Neural progenitor cell (in vitro differentiated cells): ENCODE measurements at places on chromosomes 1 and 21. TPM values are rescaled to one million over a fixed set of nuclear protein-coding genes. Genes with fewer than 3 reads are reported as not detected.
A peak's percentile ranks its signal among the peaks of the same experiment; 100 is the strongest.

DNA sequence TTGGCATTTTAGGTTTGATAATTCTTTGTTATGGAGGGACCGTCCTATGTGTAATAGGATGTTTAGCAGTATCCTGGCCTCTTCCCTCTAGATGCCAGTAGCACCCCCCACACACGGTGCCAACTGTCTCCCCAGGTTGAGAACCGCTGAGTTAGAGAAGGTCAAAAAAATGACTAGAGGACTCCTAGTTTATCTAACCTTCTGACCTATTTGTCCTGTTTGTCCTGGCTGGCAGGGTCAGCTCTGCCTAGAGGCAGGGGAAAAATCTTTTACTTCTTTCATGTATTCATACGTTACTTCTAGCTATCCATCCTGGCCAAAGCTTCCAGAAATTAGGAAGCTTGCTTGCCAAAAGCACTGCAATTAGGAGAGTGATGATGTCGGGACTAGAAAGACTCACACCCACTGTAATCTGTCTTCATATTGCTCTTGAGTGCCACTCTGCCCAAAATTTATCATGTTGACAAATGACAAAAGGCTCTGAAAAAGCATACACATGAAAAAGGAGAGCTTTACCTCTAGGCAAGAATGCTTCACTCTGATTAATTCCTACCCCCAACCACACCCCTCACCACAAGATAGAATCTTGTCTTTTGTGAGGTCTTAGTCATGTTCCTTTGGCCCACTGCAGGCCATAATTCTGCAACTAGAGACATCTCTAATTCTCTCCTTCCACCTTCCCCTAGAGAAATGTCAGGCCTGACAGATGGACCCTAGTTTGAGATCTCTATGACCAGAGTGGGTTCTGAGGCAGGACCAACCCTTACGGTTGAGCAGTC, 14.4 kb upstream of the AKR1A1 start:
- DNase-seq, result no peak

DNA sequence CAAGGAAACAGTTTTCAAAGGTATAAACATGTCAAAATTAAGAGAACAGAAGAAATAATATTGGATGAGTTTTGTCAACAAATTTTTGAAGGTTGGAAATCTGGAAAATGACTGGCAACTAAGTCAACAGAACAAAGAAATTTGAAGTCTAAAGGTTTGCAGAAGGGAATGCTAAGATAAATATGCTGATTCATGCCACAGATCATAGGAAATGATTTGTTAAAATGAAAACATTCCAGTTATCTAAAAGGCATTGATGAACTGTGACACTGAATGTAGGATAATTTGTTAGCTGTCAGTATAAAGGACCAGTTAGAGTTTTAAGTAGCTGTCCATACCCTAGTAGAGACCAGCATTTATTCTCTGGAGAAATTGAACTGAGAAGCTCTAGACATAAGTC, 157.9 kb upstream of the CHRM3 start:
- no peak for DNase-seq

- DNase-seq, result no peak
These were observed 50.2 kb downstream of the ZNF678 start for GRCh38 chr1:227613526-227613925.

- DNase-seq, result peak; percentile 16
These were observed 57.8 kb upstream of the ERRFI1 start for GRCh38 chr1:8083739-8084484.

DNA sequence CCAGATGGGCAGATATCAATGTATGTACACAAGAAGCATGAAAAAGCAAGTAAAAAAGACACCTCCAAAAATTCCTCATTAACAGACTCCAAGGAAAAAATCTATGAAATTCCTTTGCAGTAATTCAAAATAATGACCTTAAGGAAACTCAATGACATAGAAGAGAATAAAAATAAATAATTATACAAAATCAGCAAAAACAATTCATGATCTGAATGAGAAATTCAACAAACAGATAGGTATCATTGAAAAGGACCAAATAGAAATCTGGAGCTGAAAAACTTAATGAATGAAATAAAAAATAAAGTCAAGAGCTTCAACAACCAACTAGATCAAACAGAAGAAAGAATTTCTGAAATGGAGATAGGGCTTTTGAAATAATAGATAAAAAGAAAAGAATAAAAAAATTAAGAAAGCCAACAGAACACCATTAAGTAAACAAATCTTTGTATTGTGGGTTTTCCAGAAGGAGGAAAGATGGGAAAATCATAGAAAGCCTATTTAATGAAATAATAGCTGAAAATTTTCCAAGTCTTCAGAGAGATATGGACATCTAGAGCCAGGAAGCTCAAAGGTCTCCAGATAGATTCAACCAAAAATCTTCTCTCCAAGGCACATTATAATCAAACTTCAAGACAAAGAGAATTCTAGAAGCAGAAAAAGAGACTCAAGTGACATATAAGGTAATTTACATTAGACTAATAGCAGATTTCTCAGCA, 52.0 kb upstream of the KCNK1 start:
- no peak for DNase-seq

GRCh38 chr1:199085903-199086302, 447.1 kb downstream of the PTPRC start:
- DNase-seq, result no peak

DNA sequence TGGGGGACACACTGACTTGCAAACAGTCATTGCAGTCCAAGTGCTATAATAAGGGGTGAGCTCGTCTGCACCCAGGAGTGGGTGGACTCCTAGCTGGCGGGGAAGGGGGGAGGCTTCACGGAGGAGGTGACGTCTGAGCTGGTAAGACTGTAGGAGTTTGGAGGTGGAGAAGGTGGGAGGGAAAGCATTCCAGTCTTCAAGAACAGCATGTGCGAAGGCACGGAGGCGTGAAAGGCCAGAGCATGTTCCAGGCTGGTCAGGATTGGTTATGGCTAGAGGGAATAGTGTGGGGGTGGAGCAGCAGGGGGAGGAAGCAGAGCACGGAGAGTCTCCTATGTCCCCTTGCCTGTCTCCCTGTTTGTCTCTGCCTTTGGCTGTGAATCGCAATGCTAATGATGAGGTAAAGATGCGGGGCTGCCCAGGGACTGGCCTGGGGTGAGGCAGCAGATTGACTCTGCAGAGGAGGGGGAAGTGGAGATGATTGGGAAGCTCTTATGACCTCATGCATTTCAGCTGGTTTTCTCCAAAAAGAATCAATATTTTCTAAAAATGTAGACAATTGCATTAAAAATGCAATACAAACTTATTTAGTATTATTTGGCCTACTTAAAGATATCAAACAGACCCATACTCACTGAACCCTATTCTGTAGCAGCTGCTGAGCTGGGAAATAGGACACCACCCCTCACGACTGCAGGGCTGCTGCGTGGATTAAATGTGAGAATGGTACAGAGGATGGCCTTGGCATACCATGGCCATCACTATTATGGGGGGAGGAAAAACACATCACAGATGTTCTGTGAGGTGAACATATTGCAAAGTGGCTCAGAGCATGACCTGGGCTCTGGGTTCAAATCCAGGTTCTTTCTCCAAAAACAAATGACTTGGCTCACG, 2.6 kb upstream of the ZNF436 start:
- DNase-seq, result peak; percentile 36

GRCh38 chr1:98322086-98322485, 339.4 kb upstream of the SNX7 start:
- DNase-seq, result no peak

DNA sequence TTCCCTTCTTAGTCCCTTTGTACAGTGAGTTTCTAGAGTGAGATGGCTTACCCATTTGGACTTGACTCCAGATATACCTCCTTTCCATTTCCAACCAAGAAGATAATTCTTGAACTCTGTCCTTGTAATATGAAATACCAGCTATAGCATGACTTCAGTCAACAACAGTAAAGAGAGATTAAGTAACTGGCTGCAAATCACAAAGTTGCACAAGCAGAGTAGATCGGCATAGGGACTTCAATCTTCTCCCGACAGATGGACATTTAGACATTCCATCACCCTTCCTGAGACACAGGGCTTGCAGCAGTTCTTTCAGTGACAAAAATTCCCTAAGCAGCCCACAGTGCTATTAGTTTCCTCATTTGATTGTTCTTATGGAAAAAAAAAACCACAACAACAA, 44.6 kb downstream of the JAK1 start:
- DNase-seq, result no peak

GRCh38 chr1:187122566-187122965, 293.8 kb downstream of the PLA2G4A start:
- DNase-seq, result no peak

GRCh38 chr21:39063517-39063916, 119.7 kb downstream of the PSMG1 start:
- no peak for DNase-seq

GRCh38 chr1:17061486-17061885, 7.7 kb upstream of the SDHB start:
- no peak for DNase-seq

GRCh38 chr1:231913493-231913892, 286.9 kb downstream of the DISC1 start:
- DNase-seq, result no peak

- DNase-seq, result no peak
These were observed 82.7 kb downstream of the SIK1 start for GRCh38 chr21:43343992-43344886.

DNA sequence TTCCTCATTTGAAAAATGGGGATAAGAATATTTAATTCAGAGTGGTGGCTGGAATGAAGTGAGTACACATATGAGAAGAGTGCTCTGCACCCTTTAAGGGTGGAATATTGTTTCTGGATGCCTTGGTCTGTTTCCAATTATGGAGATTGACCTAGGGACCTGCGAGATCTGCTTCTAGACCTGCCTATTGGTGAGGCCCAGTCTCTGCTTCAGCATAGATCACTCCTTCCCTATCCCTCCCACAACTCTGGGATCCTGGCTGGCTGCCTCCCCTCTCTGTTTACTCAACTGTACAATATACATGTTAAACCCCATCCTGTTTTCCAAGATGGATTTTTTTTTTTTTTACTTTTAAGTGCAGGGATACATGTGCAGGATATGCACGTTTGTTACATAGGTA, 6.4 kb upstream of the LDLRAD1 start:
- DNase-seq, result no peak

DNA sequence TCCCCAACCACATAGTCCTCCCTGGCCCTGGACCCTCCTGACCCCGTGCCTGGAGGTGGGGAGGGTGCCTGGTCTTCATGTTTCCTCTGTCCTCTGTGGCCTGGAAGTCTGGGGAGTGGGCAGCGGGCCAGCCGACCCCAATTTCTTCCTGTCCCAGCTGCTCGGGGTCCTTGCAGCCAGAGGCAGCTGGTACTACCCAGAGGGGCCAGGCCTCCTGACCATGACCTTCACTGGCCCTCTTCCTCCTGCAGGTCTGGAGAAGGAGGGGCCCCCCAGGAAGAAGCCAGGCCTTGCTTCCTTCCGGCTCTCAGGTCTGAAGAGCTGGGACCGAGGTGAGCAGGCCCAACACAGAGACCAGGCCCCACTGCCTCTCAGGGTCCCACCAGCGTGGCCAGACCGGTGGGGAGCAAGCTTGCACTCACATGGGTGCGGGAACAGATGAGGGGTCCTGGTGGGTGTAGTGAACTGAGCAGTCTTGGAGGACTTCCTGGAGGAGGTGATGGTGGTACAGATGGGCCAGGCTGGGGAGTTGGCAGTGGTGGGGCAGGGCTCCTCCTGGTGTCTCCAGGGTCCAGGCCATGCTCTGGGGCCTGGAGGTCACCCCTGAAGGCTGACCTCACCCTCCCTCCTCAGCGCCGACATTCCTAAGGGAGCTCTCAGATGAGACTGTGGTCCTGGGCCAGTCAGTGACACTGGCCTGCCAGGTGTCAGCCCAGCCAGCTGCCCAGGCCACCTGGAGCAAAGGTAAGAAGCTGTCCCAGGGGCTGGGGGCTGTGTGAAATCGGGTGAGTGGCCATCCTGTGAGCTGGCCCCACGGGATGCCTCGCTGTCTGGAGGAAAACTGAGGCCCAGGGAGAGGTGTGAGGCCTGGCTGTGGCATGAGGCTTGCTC, 32.7 kb downstream of the TRIM11 start:
- no peak for DNase-seq

- DNase-seq, result no peak
These were observed 111.9 kb downstream of the ZBTB18 start for GRCh38 chr1:244162786-244163530.

- no peak for DNase-seq
These were observed 233.3 kb upstream of the COA6 start for GRCh38 chr1:234139966-234140365.

HES3 gene
- total RNA-seq, result 5.5 and 22.2 TPM in 2 replicates

HCRTR1 gene
- total RNA-seq, result 0.06 TPM in 1 of 2 replicates, not detected in the other

OR2T33 gene
- total RNA-seq, result not detected in 2 replicates

AK4 gene
- 28.8 and 31.5 TPM in 2 replicates for total RNA-seq

ASTN1 gene
- 7.7 and 9.9 TPM in 2 replicates for total RNA-seq

YOD1 gene
- total RNA-seq, result 17.7 and 27.0 TPM in 2 replicates

FCAMR gene
- not detected in 2 replicates for total RNA-seq
